Anterior cingulate cortex (tissue), 58 donors: ENCODE measurements at places on chromosomes 3 and 15.
A peak's percentile ranks its signal among the peaks of the same experiment; 100 is the strongest.

DNA sequence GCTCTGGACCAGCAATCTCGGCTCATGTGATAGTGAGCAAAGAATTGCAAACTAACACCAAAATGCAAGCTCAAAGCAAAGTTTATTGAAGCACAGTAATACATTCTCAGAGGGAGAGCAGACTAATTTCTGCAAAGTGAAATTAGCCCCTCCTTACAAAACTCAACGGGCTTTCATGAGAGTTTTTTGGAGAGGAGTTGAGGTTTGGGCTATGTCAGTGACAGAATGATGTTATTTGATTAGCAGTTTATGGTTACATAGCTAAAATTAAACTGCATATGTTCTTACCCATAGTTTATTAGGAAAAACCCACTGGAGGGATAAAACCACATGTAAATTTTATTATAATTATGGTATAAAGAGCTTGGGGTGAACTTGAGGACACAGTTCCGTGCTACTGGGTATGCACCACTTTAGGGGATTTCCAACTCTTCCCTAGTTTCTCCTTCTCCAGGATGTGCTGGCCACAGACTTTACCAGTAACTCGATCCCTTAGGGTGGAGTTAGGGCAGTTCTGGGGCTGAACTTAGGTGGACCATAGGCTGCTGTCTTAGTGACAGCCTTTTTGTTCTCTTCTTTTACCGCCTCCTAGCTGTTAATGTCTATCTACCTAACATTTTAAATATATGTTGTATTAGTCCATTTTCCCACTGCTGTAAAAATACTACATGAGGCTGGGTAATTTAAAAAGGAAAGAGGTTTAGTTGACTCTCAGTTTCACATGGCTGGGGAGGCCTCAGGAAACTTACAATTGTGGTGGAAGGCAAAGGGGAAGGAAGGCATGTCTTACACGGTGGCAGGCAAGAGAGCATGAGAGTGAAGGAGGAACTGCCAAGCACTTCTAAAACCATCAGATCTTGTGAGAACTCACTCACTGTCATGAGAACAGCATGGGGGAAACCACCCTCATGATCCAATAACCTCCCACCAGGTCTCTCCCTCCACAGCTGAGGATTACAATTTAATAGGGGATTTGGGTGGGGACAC, 8.9 kb upstream of the AADACL2 start:
- DNase-seq: no peak

DNA sequence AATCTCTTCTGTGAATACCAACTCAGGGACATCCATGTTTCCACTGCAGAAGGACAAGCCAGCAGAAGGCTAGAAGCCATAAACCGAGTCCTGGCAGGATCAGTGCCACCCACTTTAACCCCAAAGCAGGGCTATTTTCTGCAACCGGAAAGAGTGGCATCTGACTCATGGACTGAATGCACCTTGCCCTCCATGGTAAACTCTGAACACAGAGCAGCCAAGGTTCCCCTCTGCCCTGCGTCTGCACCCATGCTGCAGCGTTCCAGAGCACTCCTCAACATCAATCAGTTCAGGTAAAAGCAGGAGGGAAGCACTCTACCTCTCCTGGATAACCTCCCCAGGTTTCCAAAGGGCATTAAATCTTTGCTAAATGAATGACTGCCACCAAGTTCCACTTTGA, 801 bp upstream of the NGRN start:
- no peak for DNase-seq

- DNase-seq: no peak
Measured at GRCh38 chr3:185927501-185928200, 10.2 kb downstream of the TRA2B start.

DNA sequence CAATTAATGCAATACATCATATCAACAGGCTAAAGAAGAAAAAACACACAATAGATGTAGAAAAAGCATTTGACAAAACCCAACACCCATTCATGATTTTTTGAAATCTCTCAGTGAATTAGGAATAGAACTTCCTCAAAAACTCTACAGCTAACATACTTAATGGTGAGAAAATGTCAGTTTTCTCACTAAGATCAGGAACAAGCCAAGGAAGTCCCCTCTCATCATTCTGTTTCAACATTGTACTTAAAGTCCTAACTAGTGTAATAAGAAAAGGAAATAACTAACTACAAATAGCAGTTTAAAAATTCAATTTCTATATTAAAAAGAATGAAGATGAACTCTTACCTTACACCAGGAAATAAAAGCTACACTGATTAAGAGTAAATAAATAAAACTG, 77.8 kb downstream of the DCLK3 start:
- DNase-seq: no peak

DNA sequence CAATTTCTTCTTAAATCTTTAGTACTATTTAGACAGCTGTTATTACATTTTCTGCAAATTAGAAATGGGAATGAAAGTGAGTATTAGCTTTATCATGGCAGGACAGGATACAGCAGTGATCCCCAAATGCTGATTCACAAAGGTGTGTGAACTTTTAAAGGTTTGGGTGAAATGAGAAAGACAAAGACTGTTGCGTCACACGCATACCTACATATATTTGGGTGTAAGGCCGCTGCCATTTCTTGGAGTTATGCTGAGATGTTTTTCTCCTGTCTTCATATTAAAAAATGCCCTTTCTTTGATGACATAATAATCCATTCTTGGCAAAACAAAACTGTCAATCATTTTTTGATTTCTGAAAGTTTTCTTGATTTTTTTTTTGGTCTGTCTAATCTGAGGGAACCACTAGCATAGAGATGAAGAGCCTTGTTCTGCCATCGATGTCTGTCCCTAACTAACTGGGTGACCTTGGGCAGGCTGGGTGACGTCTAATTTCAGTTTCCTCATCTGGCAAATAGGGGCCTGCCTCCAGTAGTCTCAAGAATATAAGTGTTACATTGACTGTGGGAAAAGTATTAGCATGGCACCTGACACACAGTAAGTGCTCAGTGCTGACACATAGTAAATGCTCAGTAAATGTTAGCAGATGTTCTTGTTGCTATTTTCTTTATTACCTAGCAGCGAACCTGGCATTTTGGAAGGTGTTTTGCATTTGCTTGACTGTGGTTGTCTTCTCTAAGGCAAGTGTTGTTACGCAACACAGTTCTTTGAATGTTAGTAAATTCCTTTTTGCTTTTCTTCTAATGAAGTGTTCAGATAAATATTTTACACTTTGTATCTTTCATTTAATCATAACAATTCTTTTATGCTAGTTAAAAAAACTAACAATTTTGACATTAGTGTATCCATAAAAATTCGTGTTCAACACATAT, 5.0 kb downstream of the MITF start:
- DNase-seq: no peak

- no peak for DNase-seq
Measured at GRCh38 chr3:108538083-108538482, 27.7 kb upstream of the MYH15 start.

DNA sequence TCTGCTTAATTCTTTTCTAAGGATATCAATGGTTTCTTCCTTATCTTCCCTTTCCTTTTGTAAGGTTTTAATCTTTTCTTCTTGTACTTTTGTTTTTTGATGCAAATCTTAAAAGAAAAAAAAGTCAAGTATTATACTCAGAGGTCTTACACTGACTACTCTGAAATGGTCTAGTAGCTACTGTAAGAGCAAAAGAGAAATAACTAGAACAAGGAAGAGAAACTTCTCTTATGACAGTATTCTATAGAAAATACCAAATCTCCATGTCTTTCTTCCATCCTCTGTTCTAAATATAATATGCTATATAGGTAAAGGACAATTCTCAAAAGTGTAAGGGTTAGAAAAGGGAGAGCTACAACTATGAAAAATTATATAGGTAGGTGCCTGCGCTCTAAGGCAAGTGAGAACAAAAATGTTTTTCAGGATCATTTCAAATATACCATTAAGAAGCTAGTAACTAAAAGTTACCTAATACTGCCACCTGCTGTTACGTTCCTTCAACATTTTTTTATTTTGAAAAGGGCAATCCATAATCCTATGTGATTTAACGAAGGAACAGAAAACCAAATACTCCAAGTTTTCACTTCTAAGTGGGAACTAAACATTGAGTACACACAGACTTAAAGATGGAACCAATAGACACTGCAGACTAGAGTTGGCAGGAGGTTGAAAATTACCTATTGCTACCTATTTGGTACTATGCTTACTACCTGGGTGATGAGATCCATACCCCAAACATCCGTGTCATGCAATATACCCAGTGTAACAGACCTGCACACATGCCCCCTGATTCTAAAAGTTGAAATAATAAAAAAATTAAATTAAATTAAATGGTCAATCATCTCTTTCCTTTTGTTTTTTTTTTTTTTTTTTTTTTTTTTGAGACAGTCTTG, 36.7 kb downstream of the CIP2A start:
- DNase-seq: no peak

GRCh38 chr3:64422192-64422591, 196.9 kb upstream of the PRICKLE2 start:
- no peak for DNase-seq

DNA sequence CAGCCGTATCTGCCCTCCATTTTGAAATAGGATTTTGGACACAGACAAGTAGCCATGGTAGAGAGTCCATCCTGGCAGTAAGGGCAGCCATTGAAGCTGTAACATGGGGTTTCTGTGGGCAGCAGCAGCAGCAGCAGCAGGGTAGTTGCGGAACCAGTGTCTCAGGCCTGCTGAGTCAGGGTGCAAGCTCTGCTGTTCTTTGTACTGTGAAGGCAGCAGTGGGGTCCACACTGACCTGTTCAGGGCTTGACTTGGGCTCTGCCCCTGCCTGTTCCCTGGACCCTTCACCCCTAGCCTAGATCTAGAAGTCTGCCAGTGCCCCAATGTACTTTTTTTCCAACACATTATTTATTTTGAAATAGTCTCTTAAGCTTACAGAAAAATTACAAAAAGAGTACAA, 9.7 kb downstream of the PEX5L start:
- no peak for DNase-seq

GRCh38 chr3:71532639-71533395, 50.7 kb downstream of the FOXP1 start:
- no peak for DNase-seq

DNA sequence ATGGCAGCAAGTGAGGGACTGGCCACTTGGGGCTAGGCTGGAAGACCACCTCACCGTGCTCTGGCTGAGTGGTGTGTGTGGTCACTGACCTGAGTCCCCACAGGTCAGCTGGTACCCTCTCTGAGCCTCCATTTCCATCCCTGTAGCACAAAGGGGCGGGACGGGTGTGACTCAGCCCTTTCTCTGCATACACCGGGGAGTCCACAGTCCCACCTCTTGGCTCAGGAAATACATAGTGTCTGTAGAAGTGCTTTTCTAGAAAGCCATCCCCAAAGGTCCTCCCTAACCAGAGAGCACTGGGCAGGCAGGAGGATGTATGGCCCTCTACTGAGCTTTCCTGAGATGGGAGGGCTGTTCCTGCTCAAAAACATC, 27.2 kb downstream of the WNT7A start:
- no peak for DNase-seq

- no peak for DNase-seq
Measured at GRCh38 chr3:183591881-183592521, 36.5 kb upstream of the KLHL6 start.

GRCh38 chr15:78933823-78934654, 10.8 kb downstream of the CTSH start:
- DNase-seq: no peak

GRCh38 chr15:44064706-44065105, 130.4 kb downstream of the FRMD5 start:
- DNase-seq: no peak

GRCh38 chr15:101338502-101339057, 43.5 kb upstream of the SNRPA1 start:
- DNase-seq: no peak

GRCh38 chr3:62356356-62356755, 17.0 kb downstream of the FEZF2 start:
- no peak for DNase-seq

- DNase-seq: peak; percentile 18
Measured at GRCh38 chr15:40441565-40442531, 1.1 kb downstream of the BAHD1 start.

GRCh38 chr3:51295625-51296024, 89.5 kb upstream of the MANF start:
- DNase-seq: no peak

- no peak for DNase-seq
Measured at GRCh38 chr3:17945799-17946399, 203.5 kb upstream of the TBC1D5 start.

DNA sequence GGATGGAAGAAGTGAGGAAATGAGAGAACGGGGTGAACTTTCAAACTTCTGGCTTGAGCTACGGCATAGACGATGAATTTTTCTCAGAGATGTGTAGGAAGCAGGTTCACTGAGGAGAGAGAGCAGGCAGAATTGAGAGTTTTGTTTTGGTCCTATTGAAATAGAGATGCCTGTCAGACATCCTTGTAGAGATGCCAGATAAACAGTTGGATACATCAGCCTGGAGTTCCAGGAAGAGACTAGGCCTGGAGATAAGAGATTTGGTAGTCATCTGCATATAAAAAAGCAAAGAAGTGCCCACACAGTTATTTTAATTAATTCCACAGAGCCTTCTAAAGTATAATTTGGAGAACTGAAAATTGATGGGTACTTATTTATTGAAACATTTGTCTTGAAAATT, 495.6 kb downstream of the IL5RA start:
- no peak for DNase-seq

- no peak for DNase-seq
Measured at GRCh38 chr3:168249205-168249549, 153.5 kb upstream of the GOLIM4 start.

DNA sequence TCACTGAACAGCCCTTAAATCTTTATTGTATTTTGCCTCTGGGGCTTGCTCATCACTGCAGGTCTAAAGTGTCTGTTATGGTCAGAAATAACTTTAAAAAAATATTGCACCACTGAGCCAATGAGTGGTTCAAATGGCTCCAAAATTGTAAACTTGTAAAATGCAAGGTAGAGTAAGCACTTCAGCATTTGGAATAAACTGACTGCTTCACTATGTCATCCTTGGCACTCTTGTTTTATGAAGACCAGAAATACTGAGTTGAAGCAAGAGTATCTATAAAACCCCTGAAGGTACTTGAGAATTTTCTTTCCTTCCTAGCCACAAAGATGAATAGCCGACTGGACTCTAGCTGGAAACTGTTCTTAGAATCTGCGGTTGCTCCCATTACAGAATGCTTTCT, 390.3 kb upstream of the DPH6 start:
- no peak for DNase-seq

- DNase-seq: no peak
Measured at GRCh38 chr15:90419738-90420406, 31.8 kb downstream of the IQGAP1 start.

DNA sequence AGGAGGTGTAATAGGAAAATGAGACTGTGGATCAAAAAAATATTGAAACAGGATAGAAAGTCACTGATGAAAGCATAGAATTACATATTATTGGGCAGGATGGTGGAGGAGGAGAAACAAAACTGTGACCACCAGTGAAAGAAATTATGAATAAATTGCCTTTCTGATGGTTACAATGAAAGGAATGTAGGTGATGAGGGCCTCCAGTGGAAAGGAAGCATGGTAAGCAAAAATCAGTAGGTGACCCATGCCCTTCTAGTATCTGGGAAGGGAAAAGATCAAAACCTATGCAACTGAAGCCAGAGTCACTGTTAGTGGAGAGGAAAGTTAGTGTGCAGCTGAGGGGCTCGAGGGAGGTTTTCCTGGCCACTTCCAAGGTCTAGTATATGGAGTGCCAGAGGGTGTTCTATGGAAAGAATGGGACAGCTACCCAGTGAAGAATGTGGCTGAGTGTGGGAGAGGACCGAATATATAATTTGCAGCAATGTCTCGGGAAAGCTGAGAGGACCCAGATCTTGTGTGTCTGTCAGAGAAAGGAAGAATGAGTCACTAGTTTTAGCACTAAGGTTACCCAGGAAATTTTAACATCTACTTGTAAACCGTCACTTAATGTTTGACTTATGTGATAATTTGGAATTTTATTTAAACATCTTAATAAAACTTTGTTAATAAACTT, 146.2 kb downstream of the NFKBIZ start:
- no peak for DNase-seq
